ENCODE measurements at places on chromosomes 2 and 18.

- DNase-seq: no peak
Observed at GRCh38 chr2:40371525-40372282, 80.2 kb downstream of the SLC8A1 start.

- DNase-seq: no peak
Observed at GRCh38 chr18:63887424-63887823, at the start of gene SERPINB2. SERPINB2 (plus strand) TSS chr18:63887705; CDS start chr18:63891445, 3,740 bp downstream.

GRCh38 chr2:142536492-142536891 is 341.0 kb upstream of the KYNU start:
- no peak for DNase-seq

DNA sequence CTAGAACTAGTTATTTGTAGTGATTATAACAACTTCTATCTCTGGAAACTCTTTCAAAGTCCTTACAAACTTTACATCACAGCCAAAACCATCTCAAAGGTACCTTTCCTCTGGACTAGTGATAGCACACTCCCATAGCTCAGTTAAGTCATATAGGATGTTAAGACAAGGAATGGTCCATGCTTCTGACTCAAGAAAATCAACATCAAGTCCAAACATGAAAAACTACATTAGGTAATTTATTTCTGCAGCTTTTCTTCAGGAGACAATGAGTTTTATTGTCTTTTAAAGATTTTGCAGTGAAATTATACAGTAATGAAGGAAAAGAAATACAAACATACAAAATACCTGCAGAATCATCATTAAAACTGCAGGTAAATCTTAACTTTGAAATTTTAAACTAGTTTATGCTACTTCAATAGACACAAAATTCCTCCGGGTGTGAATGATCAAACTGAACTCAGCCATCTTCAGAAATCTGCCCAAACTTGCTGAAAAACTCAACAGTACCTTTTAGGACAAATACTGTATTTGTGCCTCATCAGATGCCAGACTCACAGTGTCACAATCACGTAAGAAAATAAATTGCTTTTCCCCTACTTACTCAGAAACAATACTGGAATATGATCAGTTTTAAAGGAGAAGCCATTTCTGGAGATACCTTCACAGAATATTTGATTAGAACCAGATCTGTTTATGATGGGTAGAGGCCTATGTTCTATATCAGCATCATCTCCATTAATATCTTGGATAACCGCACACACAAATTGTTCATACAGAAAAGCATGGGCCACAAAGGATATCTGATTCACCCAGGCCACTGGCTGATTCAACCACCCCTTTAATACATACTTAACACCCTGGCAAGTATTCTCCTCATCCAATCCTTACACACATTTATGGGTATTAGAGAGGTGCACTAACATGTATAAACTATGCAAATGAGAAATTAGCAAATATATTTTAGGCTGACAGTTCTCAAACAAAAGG is 2.6 kb downstream of the TMEM131 start:
- DNase-seq: no peak

- no peak for DNase-seq
Observed at GRCh38 chr18:68376926-68377325, 338.0 kb downstream of the TMX3 start.

- no peak for DNase-seq
Observed at GRCh38 chr2:121202541-121203310, 82.3 kb downstream of the TFCP2L1 start.

- no peak for DNase-seq
Observed at GRCh38 chr2:46818141-46818621, 97.4 kb downstream of the MCFD2 start.

GRCh38 chr2:218859988-218860831 is 605 bp downstream of the WNT6 start:
- DNase-seq: no peak

DNA sequence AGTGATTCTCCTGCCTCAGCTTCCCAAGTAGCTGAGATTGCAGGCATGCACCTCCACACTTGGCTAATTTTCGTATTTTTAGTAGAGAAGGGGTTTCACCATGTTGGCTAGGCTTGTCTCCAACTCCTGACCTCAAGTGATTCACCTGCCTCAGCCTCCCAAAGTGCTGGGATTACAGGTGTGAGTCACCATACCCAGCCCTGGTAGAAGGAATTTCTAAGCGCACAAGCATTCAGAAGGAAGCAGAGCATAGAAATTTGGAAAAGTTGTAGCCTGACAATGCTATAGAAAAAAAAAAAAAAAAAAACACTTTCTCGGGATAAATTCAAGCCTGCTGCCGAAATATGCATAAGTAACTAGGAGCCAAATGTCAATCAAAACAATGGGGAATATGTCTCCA is 249.4 kb downstream of the GRB14 start:
- no peak for DNase-seq

GRCh38 chr2:163701399-163702195 is 34.2 kb downstream of the FIGN start:
- no peak for DNase-seq

- no peak for DNase-seq
Observed at GRCh38 chr2:1230155-1230893, 182.9 kb upstream of the TPO start.

- no peak for DNase-seq
Observed at GRCh38 chr2:203547356-203547755, 12.3 kb upstream of the RAPH1 start.

DNA sequence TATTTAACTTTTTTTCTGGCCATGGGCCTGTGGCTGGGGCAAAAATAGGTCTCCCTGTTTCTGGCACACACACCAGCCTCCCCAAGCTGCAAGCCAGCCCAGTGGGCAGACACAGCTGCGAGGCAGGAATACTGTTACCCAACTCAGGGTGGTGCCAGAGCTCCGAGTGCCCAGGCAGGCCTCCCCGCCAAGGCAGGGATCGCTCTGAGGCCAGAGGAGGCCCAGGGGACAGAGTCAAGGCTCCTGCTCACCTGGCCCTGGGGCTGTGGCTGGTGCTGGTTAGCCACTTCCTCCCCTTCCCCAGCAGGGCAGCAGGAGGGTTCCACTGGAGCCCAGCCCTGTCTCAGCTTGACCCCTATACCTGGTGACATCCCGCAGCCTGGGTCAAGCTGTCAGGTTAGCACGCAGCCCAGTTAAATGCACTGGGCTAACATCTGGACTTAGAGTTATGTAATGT is 67.1 kb upstream of the EPAS1 start:
- no peak for DNase-seq

GRCh38 chr18:9531791-9532410 is 56.6 kb downstream of the RALBP1 start:
- DNase-seq: no peak

DNA sequence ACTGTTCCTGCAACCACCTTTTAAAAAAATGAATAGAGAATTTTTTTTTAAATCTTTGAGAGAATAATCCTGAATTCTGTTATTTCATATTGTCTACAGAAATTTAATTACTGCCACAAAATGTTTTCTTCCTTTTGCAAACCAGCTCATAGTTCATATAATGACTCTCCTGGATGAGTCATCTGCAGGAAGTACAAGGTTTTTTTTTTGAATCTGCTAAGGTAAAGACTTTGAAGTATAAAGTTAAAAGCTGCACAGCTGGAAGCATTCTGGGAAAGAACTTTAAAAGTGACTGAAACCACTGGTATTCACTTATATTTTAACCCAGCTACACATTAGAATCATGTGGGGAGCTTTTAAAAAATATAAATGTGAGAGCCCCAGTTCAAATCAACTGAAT is 25.4 kb downstream of the SESTD1 start:
- DNase-seq: no peak

DNA sequence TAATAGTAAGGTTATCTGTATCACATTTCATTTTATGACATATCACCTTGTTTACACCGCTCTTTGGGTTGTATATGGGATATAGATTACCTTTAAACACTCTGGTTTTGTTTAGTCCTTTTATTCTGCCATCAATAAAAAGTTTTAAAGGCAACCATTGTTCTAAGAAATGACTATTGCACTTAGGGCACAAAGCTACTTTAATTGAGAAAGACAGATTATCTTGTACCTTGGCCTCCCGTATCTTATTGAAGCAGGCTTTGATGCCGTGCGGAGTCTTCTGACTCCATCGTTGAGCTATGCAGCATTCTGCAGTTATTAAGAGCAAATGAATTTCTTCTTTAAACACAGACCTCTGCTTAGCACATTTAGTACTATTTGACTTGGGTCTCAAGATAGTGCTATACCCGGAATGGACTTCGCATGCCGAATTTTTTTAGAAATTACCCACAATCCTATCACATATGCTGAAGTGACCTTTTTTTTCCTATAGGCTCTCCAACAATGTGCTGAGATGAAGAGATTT is 16.7 kb downstream of the PKDCC start:
- DNase-seq: no peak

DNA sequence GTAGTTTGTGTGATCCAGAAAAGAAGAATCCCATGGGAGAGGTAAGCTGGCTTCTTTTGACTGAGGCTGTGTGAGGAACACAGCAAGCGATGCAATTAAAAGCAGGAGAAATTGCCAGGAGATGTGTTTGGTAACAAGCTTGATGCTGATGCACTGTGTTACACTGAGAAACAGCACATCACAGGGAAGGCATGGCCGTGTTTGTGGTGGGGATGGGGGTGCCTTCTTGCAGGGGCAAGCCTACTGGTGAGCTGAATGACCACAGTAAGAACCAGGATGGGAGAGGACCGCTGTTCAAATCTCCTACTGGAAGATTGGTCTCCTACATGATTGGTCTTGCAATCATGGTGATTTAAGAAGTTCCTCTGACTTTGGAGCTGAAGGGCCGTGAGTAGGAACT is 477.7 kb upstream of the HS6ST1 start:
- DNase-seq: no peak

DNA sequence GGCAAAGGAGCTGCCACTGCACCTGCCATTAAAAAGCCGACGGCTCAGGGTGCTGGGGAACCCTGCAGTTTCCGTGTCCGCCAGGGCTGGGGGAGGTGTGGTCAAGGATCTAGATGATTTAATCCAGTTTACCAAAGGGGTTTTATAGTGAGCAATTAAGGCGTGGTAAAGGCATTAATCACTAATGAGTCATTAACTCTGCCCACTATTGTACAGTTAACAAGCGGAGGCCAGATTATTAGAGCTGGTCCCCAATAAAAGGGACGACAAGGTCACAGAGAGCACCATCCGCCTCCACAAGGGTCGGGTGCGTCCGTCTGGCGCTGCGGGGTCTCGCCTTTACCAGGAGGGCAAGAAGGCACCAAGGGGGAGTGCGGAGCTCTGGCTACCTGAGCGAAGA is 9.6 kb downstream of the RAX start:
- DNase-seq: no peak

DNA sequence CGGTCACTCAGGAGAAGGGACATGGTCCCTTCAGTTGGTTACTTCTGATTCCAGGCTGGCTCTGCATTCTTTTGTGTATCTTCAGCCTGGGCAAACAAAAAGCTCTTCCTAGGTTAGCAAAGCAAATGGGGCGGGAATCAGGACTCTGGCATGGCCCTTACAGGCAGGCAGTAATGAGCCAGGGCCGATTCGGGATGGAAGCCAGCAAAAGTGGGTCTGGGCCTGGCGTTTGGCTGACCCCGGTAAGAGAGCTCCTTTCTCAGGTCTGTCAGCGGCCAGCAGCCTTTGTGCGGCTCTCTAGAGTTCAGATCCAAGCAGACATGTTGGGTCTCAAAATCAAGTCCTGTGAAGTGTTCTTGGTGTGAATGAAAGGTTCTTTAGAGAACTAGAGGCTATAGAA is 81.5 kb upstream of the EML6 start:
- DNase-seq: no peak

GRCh38 chr2:65220432-65221131 is 7.0 kb upstream of the ACTR2 start:
- no peak for DNase-seq

DNA sequence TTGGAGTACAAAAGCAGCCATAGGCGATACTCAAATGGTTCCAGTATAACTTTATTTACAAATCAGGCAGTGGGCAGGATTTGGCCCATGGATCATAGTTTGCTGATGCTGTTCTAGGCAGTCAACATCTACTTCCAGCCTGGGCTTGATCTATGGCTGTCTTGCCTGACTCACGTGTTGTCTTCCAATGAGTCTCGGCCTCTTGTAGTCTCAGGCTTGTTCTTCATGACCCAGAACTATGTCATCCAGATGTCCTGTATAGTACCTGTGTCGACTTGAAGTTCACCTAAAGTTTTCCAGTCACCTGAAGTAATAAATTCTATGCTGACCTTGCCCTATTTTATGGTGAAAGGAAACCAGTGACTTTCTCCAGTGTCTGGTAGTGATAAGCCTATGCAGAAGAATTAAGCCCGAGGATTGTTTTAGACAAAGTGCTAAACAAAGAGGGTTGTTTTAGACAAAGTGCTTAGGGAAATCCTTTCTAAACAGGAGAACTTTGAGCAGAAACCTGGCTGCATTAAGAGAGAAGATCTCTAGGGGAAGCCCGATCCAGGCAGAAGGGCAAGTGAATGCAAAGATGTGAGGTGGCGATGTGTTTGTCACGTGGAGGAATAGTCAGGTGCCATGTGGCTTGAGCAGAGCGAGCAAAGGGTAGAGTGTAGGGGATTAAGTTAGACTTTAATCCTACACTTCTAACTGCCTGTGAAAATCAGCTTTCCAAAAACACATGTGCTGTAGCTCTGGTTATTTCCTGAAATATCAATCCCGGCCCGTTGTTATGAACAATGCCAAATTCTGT is 8.5 kb upstream of the THNSL2 start:
- no peak for DNase-seq

DNA sequence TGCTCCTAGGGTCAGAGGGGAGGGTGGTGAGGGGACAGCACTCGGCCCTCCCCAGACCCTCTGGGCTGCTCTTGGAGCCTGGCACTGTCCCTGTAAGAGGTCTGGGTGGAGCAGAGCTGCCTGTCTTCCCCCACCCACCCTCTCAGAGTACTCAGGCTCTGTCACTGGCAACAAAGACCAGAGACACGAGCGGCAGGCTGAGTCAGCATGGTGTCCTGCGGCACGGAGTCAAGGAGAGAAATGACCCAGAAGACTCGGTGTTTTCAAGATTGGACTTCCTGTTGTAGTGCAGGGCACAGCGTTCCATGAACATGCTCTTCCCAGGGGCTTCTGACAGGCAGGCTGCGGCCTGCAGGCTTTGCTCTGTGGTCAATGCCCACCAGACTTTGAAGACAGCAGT is 19.9 kb downstream of the SIGLEC15 start:
- DNase-seq: no peak

DNA sequence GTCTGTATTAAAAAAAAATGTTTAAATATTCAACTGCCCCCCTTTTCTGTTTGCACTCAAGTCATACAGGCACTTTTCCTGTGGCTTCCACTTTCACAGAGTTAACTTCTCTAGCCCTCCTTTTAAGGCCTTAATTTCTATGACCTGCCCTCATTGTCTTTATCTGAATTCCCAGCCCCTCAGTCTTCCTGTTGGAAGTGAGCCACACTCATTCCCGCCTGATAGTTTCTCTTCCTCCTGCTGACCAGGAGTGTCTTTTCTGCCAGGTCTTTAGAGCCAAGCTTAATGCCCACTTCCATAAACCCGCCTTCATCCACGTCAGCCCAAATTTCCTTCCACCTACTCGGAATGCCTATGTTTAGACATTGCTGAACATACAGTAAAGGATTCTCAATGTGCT is 10.5 kb downstream of the COPS8 start:
- no peak for DNase-seq

- DNase-seq: no peak
Observed at GRCh38 chr2:174635776-174636404, 38.3 kb upstream of the WIPF1 start.

- DNase-seq: no peak
Observed at GRCh38 chr18:43800584-43800983, 523.3 kb upstream of the SYT4 start.

- no peak for DNase-seq
Observed at GRCh38 chr2:176553685-176554100, 284.5 kb downstream of the MTX2 start.

- no peak for DNase-seq
Observed at GRCh38 chr18:70160073-70160678, 45.3 kb downstream of the RTTN start.

- DNase-seq: peak; percentile 6
Observed at GRCh38 chr2:205947621-205948495, 138.1 kb downstream of the INO80D start.
